ENCODE measurements at places on chromosomes 16 and 17.

DNA sequence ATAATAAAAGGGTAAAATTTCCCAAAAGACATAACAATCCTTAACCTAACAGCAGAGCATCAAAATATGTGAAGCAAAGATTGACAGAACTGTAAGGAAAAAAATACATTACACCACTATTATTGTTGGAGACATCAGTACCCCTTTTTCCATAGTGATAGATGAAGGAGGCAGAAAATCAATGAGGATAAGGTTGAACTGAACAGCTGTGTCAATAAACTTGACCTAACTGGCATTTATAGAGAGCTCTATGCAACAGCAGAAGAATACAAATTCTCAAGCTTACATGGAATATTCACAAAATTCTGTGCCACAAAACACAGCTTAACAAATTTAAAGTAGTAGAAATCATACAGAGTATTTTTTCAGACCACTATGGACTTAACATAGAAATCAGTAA, 195.0 kb upstream of the ELAC2 start:
- no peak for DNase-seq

GRCh38 chr16:11757671-11758545, 15.3 kb upstream of the TXNDC11 start:
- no peak for DNase-seq

GRCh38 chr17:82215972-82216300, 3.3 kb upstream of the CCDC57 start:
- DNase-seq = no peak

- DNase-seq = no peak
Measured at GRCh38 chr16:58157239-58157638, 28.1 kb upstream of the CFAP20 start.

- DNase-seq = no peak
Measured at GRCh38 chr16:4556112-4556511, at the start of gene C16orf96. Gene C16orf96, plus strand, starts transcription at chr16:4556340. Its CDS starts 150 bp downstream, at chr16:4556490.

Measured in gastrocnemius medialis (tissue), 4 donors.